ENCODE measurements at places on chromosomes 5 and 9.

GRCh38 chr9:12595400-12595799 is 97.8 kb upstream of the TYRP1 start:
- DNase-seq = no peak

DNA sequence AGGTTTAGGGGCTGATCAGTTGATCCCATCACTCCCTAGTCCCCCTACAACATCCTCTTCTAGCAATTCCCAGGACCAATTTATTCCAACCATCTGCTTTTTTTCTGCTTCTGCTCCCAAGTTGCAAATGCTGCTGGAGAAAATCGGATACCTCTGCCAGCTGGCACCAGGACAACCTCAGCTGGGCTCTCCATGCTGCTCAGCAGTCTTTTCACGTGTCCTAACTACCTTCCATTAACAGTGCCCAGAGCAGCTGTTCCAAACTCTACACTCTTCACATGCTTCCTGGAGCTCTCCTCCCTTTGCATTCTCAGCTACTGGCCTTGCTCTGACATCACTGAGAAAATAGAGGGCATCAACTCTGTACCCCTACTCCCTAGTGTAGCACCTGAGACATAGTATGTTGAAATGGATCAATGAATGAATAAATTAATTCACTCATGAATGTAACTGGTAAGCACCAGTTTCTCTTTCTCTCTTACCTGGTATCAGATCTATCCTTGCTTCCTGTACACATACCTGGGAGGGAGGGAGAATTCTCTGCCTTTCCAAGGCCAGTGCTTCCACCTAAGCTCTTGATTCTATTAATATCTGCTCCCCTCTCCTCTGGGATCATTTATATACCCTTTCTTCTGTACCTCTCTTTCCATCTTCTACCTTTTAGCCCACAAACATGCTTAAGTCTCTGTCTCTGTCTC is 191.0 kb downstream of the RAB3C start:
- no peak for DNase-seq

DNA sequence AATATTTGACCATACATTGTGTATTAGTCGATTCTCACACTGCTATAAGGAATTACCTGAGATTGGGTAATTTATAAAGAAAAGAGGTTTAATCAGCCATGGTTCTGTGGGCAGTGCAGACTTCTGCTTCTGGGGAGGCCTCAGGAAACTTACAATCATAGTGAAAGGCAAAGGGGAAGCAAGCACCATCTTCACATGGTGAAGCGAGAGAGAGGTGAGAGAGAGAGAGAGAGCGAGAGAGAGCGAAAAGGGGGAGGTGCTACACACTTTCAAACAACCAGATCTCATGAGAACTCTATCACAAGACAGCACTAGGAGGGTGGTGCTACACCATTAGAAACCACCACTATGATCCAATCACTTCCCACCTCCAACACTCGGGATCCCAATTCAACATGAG is 4.1 kb upstream of the GRAMD2B start:
- no peak for DNase-seq

GRCh38 chr5:38463634-38464521 is 92.6 kb downstream of the LIFR start:
- no peak for DNase-seq

- DNase-seq = no peak
Observed at GRCh38 chr5:92713335-92713743, 867.7 kb downstream of the NR2F1-AS1 start.

DNA sequence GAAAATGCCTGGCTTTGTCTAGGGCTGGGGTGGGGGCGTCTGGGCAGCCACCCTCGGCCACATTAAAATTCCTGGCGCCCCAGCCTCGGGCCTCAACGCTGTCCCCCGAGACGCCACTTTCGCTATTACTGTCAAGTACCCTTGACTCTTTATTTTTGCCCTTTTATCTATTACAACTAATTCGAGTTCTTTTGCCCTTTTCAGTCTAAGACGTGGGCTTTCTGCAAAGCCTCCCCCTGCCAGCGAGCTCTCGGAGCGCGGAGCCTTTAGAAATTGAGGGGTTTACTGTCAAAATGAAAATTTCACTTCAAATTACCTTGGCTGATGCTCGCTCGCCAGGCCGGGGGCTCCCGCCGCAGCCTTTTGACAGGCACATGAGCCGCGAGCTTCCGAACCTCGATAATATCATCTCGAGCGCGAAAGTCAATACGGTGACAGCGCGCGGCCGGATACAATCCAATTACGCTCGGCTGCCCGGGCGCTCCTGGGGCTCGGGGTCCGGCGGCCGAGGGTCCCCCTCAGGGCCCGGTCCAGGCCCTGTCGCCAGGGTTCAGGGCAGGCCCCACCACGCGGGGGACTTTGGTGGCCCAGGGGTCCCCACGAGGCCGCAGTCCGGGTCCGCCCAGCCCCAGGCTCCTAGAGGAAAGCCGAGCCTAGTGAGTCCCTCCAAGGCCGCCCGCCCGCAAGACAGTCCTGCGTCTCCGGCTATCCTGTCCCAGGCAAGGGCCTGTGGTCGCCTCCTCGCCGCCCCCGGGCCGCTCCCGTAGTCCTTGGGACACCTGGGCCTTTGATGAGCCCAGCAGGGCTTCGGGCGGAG is 6.7 kb downstream of the IRX4 start:
- no peak for DNase-seq

- DNase-seq = no peak
Observed at GRCh38 chr9:81718244-81718643, 28.9 kb upstream of the TLE1 start.

DNA sequence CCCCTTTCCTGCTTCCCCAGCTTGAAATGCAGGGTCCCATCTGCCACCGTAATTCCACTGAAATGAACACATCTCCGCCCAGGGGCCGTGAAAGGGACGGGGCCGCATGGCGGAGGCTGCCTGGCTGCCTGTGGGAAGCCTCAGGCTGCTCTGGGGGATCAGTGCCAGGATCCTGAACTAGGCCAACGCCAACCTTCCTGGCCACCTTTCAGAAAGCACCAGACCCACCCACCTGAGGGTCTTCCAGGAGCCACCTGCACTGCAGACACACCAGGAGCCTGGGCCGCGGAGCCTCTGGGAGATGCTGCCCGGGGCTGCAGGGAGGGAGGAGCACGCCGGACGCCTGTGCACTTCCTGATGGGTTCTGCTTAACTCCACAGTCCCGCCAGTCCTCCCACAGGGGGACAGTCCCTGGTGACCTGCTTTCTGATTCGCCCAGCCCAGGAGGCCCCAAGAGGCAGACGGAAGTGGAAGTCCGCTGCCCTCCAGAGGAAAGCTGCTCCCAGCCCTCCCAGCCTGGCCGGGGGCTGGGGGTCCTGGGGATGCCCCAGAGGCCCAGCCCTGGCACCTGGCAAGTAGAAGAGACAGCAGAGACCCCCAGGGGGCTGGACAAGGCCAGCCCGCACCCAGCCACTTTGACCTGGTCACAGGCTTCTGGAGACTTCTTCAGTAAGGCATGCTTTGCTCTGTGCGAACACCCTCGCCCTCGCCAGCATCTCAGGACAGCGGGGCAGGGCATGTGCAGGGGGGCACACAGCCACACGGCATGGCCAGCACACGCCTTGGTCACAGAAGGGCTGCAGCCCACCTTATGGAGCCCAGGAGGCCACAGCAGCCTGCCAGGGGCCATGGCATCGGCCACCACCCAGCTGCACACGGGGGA is at the start of gene CARD9:
TSS of gene CARD9 (minus strand) at position 370 of the 883 bp plus-strand sequence. CDS start 1,591 bp downstream, outside the sequence.
- no peak for DNase-seq

- no peak for DNase-seq
Observed at GRCh38 chr5:17365811-17366138, 132.3 kb upstream of the TAF11L2 start.

GRCh38 chr9:68643901-68644809 is 60.9 kb upstream of the PIP5K1B start:
- DNase-seq = no peak

- no peak for DNase-seq
Observed at GRCh38 chr9:22210936-22211335, 201.8 kb upstream of the CDKN2B start.

DNA sequence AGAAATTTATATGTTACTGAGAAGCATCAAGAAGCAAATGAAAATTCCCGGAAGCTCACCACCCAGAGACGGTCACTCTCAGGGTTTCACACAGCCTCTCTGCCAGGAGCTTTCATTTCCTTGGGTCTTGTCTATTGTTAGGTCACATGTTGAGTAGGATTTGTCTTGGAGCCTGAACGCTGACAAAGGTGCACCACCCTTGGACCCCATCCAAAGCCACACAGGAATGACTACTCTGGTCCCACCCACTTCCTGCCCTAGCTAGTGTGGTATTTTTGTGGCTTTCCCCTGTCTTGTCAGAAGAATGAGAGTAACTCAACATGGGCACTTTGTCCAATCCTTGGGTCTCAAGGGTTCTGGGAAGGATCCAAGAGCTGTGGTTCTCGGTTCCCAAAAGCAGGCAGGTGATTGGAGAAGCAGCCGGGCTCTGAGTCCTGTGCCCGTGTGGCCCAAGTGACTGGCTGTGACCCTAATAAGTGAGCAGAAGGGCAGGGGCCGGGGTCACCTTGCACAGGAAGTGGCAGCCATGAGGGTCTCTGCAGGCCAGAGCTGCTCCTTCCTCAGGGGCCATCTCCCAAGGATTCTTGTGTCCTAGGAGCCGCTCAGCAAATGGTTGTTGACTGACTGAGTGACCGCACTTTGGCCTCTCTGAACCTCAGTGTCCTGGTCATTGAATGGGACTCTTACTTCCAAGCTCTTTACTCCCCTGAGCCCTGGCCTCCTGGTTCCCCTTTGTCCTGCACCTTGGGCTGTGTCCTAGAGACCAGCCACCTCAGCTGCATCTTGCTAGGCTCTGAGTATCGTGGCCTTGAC is 6.9 kb downstream of the FGD3 start:
- DNase-seq = peak; percentile 87

- no peak for DNase-seq
Observed at GRCh38 chr5:37955748-37956147, 115.9 kb upstream of the GDNF start.

DNA sequence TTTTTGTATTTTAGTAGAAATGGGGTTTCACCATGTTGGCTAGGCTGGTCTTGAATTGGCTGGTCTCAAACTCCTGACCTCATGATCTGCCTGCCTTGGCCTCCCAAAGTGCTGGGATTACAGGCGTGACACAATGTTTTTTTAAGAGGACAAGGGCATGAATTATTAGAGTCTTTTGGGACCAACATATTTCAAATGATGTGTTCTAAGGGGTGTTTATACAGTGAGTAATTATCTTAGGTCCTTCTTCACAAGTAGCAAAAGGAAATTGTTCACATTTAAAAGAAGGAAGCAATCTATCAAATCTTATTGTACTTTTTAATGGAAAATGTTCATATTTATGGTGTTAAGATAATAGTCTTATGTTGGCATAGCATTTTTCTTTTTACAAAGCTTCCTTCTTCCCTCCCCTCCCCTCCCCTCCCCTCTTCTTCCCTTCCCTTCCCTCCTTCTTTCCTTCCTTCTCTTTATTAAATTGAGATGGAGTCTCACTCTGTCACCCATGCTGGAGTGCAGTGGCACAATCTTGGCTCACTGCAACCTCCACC is 6.7 kb downstream of the GNG10 start:
- DNase-seq = no peak

DNA sequence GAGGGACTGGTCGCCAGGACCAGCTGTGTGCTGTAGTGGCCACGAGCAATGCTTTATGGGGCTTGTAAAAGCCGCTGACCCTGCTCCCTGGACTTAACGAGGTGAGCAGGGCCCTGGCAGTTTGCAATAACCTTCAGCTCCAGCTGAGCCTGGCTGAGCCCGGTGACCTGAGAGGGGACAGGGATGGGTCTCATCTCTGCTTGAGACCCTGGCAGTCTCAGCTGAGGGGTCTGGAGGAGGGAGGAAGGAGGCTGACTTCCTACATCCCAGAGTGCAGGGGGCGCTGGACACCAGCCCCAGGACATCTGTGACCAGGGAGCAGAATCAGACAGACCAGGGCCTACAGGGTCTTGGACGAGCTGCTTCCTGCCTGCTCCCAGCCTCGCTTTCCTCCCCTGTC is 277.5 kb upstream of the MVB12B start:
- DNase-seq = no peak

DNA sequence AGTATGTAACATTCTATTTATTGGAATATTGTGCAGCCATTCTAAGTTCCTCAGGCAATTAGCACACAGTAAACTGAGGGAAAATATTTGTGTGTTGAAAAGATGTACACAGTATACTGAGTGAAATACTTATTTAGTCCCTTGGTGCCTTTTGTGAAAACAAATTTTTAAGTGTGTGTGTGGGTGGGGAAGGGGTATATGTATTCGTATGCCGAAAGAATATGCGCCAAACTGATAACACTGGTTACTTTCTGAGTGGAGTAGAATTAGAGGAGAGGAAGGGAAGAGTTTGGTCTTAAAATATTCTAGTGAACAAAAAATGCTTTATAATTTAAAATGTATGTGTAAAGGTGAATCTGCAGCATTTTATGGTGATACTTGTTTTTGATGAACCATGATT is 3.1 kb downstream of the DCP2 start:
- no peak for DNase-seq

DNA sequence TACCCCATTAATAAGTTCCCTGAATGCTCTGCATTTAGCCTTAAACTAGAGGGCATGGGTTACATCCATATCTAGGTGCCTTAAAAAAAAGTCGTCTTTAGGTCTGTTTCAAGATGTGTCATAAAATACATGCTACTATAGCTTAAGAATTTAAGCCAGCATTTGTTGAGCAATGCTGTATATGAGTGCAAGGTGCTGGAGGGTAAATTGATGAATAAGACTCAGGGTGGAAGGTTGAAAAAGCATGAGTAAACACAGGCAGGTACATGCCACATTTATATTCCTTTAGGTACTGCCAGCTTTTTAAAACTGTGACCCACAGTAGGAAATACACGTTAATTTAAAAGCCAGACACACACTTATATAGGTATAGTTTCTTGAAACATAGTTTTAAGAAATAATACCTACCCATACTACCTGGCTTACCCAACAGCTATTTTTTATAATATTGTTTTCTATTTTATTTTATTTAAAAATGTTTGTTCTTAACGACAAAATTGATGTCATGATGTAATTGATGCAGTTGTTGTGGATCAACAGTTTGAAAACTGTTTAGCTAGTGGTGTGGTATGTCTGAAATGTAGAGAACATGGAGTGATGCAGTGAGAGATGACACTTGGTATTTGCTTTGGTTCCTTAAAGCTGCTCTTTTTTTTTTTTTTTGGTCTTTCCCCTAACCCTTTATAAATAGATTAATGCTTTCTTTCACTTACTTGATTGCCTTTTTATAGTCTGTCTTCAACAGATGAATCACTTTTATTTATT is 3.9 kb downstream of the HMGCR start:
- DNase-seq = no peak

GRCh38 chr5:175796536-175797499 is 74.6 kb upstream of the CPLX2 start:
- peak; percentile 30 for DNase-seq

- DNase-seq = no peak
Observed at GRCh38 chr9:23563517-23563916, 262.5 kb downstream of the ELAVL2 start.

DNA sequence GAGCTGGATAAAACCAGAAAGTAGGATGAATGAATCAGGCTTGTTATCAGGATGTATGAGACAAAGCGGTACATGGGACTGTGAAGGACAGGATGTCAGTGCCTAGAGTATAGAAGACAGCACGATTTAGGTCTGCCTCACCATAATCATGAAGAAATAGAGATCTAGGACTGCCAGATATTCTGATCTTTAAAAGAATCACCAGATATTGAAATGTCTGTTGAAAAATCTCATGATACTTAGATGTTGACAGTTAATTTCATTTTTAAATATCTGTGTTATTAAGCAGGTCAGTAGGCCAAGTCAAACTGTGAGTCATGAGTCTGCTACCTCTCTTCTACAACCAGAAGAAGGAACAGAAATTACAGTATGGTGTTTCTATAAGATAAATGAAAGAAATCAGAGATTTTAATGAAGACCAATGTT is 65.0 kb downstream of the ST8SIA4 start:
- DNase-seq = no peak

Data from NCI-H2029 (cell line).